ENCODE measurements at places on chromosomes 3 and 15.

GRCh38 chr15:23647421-23648370 lies at the start of gene MAGEL2:
Gene MAGEL2, minus strand, starts transcription at chr15:23647867. Its CDS starts 125 bp downstream, at chr15:23647742.
- no peak for DNase-seq

- DNase-seq = no peak
These were observed 97.4 kb downstream of the STAC start for GRCh38 chr3:36477655-36478054.

GRCh38 chr3:16496408-16497222 lies 16.9 kb downstream of the RFTN1 start:
- DNase-seq = no peak

DNA sequence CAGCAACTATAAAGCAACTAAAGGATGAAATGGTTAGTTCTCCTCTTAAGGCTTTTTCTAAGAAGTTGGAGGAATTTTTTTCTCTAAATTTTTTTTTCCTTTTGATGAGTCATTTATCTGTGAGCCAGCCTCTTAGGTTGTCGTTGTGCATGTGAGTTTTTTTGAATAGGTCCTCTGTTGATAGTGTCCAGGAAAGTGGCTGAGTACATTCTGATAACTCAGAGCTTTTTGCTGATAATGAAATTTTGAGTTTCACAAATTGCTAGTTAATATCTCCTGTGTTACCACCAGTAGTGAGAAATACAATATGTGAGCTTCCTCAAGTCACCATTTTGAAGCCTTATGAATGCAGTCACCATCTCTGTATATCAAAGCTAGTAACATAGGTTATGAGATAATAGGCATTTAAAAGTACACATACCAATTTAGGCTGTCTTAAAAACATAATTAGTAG lies 7.1 kb upstream of the LXN start:
- DNase-seq = no peak

GRCh38 chr3:38622336-38622735 lies 27.2 kb downstream of the SCN5A start:
- no peak for DNase-seq

DNA sequence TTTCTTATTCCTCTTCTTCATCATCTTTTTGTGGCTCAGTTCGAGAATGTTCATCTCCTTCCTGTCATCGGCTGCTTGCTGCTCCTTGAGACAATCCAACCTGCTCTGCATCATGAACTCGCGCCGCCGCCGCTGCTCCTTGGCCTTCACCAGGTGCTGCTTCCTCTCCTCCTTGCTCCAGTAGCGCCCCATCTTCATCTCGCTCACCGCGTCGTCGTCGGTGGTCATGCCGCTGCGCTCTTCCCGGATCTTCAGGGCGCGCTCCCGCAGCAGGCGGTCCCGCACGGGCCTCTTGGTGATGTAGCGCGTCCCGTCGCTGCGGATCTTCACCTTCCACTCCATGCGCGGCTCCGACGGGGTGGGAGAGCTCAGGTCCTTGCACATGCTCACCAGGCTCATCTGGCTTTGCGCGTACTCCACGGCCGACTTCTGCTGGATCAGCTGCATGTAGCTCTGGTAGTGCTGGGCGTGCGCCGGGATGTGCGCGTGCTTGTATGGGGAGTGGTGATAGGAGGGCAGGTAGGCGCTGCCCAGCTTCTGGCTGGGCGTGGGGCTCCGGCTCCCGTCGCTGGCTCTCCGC lies 241.2 kb downstream of the PDZRN3 start:
- no peak for DNase-seq

DNA sequence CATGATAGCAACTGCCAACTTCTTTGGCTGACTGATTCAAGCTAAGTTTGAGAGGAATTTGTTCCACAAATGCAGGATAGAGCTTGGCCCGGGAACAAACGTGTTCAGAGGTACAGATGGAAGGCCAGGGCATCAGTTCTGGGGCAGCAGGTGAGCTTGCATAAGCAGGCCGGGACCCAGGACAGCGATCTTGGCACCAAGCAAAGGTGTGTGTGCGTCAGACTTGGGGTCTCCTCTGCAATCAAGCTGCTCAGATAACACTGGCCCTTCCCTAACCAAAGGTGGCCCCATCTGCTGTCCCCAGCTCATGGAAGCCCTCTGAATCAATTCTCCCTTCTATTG lies 155.6 kb downstream of the MEGF11 start:
- no peak for DNase-seq

- no peak for DNase-seq
These were observed 175.8 kb upstream of the MME start for GRCh38 chr3:154904328-154904727.

GRCh38 chr3:23389686-23390085 lies 186.6 kb downstream of the UBE2E2 start:
- DNase-seq = no peak

- DNase-seq = no peak
These were observed 19.2 kb downstream of the EID1 start for GRCh38 chr15:48896869-48897814.

DNA sequence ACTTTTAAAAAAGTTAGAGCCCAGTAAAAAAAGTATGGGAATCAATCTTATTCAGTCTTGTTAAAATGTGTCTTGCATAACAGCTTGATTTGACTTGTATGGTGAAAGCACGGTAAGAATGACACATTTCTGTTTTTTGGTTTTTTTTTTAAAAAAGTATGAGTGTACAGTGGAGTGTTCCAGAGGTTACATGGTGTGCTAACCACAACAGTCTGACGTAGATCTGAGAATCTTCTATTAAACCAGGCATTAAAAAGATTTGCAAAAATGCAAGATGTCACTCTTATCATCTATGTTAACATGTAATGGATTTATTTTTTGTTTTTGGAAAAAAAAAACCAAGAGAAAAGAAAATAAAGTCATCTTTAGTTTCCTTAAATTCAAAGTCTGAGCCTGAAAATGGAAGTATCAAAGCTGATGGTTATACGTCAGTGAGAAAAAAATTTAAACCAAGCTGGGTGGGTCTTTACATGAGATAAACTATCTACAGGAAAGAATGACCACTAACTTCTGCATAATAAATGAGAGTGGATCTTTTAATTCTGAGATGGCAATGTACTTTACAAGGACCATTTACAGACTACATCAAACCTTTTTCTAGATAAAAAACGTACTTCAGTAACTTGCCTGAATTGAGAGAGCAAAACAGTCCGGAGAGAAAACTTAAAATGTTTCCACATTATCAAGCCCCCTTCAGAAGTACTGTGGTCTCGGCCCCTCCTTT lies 1.6 kb downstream of the GABPB1 start:
- DNase-seq = no peak

DNA sequence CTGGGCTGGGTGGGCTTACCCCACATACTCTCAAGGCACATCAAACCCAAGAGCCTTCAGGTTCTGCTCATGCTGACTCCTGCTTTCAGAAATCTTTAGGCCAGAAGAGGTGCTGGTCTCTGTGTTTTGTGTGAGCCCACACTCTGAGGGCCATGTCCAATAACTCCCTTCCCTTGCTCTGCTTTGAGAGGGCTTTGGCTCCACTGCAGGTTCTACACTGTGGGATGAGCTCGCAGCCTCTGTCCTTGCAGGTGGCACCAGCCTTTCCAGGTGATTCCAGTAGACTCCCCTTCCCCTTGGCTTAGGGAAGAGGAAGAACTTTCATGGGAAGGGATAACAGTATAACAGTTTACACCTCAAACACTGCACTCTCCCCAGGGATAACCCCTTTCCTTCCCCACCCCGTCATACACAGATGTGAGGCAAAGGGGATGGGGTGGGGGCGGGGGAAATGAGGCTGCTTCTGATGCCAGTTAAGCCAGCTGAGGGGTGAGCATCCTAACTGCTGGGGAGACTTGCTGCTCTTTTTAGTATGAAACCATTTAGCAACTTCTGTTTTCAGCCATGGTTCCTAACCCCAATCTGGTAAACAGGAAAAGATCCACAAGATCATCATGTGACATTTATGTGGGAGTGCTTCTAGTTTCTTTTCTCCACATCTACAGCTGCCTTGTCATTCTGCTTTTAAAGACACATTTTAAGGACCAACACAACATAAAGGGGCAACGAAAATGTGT lies 262.4 kb downstream of the SLC9A9 start:
- DNase-seq = no peak

- no peak for DNase-seq
These were observed 29.6 kb downstream of the SEC61A1 start for GRCh38 chr3:128081846-128082245.

DNA sequence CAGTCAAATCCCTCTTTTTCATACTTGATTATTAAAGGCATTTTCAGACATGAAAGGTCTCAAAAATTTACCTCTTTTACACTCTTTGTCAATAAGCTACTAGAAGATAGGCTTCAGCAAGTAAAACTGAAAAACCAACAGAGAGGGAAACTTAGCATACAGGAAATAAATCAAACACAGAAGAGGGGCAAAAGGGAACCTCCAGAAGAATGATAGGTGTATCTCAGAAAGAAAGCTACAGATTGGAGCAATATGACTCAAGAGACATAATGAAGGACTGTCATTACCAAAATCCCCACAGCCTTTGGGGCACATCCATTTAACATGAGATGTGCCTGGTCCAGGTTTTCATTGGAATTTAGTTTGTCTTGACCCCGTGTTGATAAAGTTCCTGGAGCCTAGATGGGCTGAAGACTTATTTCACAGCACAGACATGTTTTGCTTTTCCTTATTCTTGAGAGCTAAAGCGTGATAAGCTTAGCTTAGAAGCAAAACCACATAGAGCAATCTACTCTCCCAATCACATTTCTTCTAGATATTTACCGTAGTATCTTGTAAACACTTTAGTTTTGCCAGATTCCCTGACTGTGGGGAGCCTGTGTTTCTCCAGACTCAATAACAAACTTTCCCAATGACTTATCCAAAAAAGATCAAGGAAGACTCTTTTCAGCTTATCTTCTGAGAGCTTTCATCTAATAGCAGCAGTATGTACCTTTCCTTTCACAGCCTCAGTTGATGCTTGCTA lies 11.7 kb downstream of the LRRFIP2 start:
- no peak for DNase-seq

- no peak for DNase-seq
These were observed 549.6 kb downstream of the ZIC1 start for GRCh38 chr3:147958754-147959153.

DNA sequence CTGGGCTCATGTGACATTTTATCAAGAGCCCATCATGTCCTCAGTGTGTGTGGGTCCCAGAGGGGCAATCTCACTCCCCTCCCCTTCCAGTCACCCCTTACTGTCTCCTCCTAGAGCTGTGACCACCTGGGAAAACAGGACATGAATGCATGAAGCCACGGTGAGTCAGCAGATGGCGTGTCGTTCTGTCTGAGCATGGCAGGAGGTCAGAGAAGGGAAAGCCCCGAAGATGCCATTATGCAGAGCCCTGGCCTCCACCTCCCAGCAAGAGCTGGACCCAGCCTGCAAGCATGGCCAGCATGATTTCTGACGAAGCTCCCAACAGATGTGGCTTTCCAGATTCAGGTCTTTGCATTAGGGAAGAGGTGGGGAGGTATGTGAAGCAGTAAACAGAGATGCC lies 118.5 kb downstream of the TLE3 start:
- DNase-seq = no peak

GRCh38 chr15:55507567-55507966 lies 467 bp downstream of the DNAAF4 start:
- no peak for DNase-seq

- no peak for DNase-seq
These were observed 140.5 kb upstream of the SMAD3 start for GRCh38 chr15:66924889-66925288.

DNA sequence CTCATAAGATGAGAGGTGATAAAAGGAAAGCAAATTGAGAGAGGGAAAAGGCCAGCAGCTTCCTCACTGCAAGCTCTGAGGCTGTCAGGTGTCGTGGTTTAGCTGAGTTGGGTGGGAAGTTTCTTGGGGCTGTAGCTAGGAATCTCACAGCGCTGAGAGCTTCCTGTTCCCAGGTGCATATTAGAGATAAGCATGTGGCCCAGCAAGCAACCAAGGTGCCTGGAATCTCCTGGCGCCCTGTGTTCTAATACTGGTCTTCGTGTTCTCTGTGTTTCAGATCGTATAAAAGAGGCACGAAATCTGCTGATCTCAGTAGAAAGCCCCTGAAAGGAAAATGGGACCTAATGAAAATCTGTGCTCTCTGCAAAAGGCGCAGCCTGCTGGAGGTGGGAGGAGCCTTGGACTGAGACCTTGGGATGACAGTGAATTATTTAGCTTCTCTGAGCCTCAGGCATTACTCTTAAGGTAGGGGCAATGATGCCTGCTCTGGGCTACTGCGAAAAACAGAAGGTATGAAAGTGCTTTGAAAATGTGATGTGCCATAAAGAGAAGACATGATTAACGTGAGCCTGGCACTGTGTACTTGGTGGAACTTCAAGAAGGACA lies 499.9 kb downstream of the TBL1XR1 start:
- no peak for DNase-seq

DNA sequence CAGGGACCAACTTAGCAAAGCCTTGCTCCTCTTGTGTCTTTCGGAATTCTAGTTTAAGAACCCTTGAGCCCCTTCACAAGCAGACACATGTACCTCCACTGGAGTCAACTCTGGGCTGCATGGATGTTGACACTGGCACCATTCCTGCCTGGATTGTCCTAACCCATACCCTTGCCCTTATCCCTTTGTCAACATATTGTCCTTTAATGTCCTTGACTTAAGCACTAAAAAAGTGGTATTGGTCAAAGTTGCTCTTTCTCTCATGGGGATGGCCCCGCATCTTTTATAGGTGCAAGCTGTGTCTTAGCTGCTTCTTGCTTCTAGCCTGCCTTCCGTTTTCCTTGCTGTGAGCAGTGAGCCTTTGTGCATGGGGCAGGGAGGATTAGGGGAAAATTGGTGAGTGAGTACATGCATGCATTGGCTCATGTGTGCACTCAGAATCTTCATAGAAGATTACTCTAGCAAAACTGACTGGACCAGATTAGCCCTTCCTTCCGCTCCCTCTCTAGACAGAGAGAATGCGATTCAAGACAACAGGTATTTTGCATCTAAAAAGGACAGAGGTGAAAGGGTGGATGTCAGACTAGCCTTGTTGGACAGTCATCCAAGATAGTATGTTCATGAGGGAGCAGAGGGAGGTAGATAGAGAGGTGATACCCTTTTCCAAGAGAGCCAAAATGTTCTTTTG lies 42.4 kb downstream of the TGFBR2 start:
- DNase-seq = no peak

- no peak for DNase-seq
These were observed 34.7 kb downstream of the ADAMTS9 start for GRCh38 chr3:64653101-64653500.

DNA sequence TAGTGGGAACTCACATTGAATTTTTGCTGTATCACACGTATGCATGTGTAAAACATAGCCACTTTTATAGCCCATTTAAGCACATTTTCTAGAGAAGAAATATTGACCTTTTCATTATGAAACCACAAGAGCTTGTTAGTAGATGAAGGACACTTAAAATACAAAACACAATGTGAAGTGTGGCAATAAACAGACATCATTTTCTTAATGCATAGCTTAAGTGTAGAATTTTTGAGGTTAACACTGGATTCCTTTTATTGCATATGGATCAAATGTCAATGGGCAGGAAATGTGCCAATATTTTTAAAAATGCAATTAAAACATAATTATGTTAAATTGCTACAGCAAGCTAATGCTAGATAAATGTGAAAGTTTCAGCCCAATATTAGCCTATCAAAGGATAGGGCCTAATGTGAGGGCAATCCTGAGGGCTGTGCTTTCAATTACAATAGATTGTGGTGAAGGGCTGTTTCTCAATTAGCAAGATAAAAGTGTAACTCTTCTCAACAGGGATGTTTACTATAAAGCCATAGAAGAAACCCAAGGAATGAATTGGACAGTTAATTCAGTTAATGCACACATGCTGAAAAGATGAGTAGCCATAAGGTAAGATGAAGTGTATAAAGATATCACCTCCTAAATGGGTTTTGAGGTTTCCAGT lies 489.0 kb upstream of the CDIN1 start:
- no peak for DNase-seq

All from NCI-H345 (cell line).